Activated effector memory CD4-positive, alpha-beta T cell treated with Interleukin-2 at 50 U/mL for 16 hours (primary cell): ENCODE measurements at places on chromosomes 7 and 10.

DNA sequence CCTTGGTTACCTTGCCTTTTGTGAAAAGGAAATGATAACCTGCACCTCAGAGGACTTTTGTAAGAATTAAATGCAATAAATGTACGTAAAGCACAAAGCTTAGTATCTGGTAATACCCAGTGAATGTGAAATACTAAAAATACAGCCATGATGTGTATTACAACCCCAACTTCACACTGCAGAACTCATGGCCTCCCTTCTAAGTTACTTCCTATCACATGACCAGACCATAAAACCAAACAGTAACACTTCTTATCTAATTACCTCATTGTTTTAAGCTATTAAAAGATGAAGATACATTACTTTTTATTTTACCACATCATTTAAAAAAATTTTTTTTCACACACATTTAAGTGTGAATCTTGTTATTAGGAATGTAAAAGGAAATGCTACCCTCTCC lies 29.0 kb downstream of the VPS41 start:
- DNase-seq: no peak

- no peak for DNase-seq
Observed at GRCh38 chr10:47195274-47195885, 104.6 kb upstream of the GDF10 start.

- DNase-seq: no peak
Observed at GRCh38 chr10:69831231-69831855, 29.6 kb downstream of the COL13A1 start.

DNA sequence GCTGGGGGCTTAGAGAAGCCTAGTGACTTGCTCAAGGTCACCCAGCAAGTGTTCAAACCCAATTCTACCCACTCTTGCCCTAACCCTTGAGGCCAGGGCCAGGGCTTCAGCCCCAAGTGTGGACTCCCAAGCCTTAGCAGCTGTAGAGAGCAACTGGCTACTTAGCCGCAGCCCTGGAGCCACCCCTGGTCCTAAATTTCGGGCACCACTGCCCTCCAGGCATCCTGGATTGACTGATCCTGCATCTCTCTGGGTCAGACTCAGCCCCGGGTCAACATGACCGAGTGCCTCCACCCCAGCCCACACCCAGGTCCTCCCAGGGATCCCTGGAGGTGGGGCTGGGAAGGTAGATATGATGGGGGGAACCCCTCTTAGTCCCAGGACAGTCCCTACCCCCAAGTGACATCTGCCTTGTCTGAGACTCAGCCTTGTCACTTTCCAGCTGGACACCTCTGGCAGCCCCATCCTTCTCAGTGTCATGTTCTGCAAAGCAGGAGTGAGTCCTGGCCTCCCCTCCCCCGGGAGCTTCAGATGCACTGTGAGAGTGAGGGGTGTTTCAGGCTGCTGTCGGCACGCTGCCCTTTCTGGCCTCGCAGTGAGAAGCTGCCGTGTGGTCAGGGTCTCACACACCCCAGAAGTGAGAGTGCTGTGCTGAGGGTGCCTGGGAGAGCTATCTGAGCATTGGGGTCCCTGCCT lies 89.8 kb downstream of the ZMIZ1 start:
- DNase-seq: no peak

DNA sequence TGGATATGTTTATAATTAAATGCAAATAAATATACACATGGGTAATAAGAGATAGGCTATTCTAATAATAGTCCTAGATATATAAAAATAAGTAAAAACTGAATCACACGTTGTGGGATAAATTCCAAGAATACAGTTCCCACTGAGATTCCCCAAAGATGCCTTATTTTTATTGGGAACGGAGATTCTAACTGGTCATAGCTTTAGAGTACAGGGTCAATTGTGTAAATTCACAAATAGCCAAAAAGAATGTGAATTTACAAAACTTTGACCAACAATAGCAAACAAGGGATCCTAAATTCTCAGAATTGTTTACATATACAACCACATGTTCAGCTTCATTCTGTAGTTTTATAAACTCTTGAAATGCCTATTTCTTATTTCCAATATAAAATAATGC lies 65.0 kb downstream of the VSTM4 start:
- no peak for DNase-seq

DNA sequence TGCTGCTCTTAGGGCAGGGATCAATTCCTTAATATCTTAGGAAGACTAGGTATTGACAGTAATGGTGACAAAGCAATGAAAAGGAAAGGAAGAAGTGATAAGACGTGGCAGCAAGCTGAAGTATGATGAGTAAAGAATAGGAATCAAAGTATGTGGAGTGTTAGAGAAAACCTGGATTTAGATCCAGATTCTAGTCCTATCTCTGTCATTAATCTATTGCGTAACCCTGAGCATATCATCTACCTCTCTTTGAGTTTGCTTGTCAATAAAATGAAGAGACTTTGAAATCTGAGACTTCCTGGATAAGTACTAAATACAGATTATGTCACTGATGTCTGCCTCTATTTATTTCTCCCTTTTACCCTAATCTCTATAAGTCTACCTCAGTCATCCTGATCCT lies 89.2 kb downstream of the PTEN start:
- no peak for DNase-seq

DNA sequence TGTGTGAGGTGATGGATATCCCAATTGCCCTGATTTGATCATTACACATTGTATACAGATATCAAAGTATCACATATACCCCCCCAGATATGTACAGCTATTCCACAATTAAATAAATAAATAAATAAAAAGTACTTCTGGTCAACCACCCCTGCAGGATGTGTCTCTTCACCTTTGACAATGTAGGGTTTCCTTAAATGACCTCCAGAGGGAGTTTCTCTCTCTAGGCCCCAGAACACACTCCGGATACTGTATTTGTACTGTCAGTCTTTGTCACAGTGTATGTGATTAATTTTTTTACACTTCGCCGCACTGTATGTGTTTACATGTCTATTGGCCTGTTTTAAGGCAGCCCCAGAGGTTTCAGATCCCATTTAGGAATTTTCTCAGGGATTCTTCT lies 123.6 kb downstream of the ADCYAP1R1 start:
- DNase-seq: no peak

- DNase-seq: no peak
Observed at GRCh38 chr7:131000873-131001272, 266.9 kb upstream of the KLF14 start.

- no peak for DNase-seq
Observed at GRCh38 chr7:50022991-50023390, 70.1 kb downstream of the ZPBP start.

DNA sequence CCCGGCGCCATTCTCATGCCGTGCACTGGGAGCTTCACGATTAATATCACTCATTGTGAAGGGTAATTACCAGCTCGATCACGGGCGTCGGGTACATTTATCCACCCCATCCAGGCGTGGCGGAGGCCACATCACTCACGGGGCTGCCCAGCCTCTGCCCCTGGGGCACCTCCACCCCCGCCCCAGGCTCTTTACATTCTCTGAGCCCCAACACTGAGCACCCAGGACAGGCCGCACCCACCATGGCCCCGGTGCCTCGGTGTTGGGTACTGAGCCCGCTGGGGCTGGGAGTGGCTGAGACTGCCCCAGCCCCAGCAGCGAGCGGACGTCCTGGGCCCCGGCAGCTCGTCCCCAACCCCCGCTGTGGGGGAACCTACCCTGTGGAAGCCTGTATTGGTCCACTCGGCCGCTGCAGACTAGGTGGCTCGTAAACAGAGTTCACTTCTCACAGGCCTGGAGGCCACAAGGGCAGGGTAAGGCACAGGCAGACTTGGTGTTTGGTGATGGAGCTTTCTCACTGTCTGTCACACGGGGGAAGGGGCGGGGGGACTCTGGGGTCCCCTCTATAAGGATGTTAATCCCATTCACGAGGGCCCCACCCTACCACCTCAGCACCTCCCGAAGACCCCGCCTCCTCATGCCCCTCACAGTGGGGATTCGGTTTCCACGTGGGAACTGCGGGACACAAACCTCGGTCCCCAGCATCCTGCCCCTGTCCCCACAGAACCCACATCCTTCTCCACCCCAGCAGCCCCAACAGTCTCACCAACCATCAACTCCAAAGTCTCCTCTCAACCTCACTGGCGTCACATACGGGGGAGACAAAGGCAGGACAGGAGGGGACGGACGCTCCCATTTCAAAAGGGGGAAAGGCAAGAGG lies 184.1 kb downstream of the ELFN1 start:
- no peak for DNase-seq

DNA sequence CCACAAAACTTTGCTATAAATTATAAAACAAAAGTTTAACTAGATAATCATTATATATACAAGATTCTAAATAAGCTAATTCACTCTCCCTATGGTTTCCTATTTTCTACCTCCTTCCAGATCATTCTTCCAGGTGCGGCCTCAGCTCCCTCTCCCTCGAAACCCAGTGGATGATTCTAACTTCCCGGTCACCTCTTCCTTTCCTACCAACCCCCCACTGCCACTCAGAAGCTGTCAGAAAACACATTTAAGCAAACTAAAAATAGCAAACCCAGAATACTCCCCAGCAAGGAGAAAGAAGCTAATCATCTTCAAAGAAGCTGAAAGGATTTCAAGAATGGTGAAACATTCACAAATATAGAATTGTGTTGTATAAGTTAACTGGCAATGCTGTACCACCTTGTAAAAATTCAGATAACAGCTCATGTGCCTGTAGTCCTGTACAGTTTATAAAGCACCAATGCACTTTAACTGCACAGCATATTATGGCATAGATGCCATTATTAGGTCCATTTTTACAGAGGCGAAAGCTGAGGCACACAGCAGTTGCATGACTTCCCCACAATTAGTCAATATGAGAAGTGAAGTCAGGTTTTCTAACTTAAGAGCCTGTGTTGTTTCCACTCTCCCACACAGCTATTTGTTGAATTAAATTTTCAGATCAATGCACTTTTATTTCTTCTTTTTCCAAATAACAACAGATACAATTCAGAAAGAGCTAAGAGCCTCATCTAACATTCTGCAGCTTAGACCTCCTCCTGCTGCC lies 13.7 kb upstream of the DNTT start:
- DNase-seq: no peak

- DNase-seq: no peak
Observed at GRCh38 chr7:144036302-144036885, 12.4 kb upstream of the OR2A5 start.

- DNase-seq: no peak
Observed at GRCh38 chr10:11505639-11506038, 105.8 kb downstream of the USP6NL start.

GRCh38 chr7:10571759-10572158 lies 401.9 kb upstream of the PHF14 start:
- no peak for DNase-seq

DNA sequence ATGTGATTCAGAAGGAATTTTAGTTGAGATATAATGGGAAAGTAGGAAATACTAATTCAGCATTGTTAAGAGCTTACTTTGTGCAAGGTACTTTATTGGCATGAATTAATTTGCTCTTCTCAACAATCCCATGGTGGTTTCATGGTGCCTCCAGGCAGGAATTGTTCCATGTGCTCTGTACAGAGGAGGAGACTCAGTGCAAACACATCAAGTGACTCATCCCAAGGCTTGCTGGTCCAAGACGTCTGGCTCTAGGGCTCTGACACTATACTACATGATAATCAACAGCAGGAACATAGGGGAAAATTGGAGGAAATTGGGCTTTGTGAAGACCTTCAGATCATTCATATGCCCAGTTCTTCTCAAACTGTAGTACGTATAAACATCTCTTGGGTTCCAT lies 66.5 kb upstream of the PRKG1 start:
- DNase-seq: no peak

- DNase-seq: no peak
Observed at GRCh38 chr10:64116707-64117106, 595.5 kb downstream of the REEP3 start.

- no peak for DNase-seq
Observed at GRCh38 chr10:73881221-73881919, 7.0 kb upstream of the CAMK2G start.

GRCh38 chr7:70193514-70193913 lies 595.2 kb downstream of the AUTS2 start:
- no peak for DNase-seq

DNA sequence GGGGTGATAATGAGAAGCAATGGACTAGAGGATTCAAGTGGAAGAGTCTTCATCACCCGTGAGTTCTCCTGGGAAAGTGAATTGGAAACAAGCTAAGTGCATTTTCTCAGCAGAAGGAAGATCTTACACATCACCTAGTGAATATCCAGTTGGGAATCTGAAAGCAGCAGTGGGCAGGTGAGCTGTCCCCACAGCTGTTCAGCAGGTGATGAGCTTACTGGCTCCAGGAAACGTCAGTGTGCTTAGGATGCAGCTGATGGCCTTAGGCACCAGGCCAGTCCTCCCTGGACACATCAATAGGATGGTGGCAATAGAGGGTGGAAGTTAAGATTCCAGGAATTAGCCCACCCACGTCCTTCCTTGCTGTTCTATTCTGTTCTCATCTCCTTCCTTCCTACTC lies 66.7 kb downstream of the NOD1 start:
- no peak for DNase-seq

- DNase-seq: no peak
Observed at GRCh38 chr10:127300868-127301321, 104.5 kb upstream of the INSYN2A start.

DNA sequence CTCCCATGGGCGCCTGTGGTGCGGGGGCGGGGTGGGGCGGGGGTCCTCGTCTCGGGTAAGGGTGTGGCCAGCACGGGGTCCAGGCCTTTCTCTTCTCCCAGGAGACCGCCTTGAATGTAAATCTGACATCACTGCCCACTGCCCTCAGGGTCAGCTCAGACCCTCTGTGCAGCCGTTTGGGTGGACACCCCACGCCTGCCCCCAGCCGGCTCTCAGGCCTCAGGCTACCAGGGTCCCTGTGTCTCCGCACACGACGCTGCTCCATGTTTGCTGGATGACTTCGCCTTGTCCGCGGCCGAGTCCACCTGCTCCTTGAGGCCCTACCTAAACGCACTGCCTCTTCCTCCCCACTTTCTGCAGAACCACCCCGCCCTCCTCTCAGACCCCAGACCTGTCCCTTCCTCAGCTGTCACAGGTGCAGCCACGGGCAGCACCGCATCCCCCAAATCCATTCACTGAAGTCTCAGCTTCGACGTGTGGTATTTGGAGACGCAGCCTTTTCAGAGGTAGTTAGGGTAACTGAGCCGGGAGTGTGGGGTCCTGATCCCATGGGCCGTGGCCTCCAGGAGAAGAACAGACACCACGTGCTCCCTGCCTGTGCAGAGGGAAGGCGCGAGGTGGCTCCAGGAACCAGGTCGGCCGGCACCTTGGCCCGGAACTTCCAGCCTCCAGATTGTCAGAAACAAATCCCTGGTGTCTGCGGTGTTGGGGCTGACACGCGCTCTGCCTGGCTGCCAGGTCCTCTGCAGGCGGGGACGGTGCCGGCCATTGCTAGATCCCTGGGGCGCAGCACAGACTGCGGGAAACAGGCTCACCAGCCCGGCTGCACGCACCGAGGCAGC lies 97.4 kb upstream of the DIP2C start:
- no peak for DNase-seq

DNA sequence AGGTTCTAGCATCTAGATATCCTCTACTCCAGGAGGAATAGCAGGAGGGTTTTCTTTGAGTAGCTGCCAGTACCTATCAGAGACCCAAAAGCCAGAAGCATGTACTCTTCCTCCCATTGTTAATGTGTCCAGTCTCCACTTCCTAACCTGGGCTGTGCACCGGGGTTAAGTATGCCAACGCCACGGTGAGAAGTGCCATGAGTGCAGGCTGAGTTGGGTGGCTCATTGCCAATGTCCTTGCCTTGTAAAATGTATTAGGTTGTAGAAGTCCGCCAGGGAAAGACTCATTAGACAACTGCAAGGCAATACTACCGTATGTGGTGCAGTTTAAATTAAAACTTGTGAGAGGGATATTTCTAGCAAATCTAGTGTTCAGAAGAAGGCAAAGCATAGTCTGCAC lies 55.0 kb upstream of the PRR15 start:
- DNase-seq: no peak
